Cardiac fibroblast (primary cell): ENCODE measurements at places on chromosomes 2 and 18.
A peak's percentile ranks its signal among the peaks of the same experiment; 100 is the strongest.

- no peak for DNase-seq
Measured at GRCh38 chr2:232869138-232870017, 686 bp upstream of the SNORC start.

DNA sequence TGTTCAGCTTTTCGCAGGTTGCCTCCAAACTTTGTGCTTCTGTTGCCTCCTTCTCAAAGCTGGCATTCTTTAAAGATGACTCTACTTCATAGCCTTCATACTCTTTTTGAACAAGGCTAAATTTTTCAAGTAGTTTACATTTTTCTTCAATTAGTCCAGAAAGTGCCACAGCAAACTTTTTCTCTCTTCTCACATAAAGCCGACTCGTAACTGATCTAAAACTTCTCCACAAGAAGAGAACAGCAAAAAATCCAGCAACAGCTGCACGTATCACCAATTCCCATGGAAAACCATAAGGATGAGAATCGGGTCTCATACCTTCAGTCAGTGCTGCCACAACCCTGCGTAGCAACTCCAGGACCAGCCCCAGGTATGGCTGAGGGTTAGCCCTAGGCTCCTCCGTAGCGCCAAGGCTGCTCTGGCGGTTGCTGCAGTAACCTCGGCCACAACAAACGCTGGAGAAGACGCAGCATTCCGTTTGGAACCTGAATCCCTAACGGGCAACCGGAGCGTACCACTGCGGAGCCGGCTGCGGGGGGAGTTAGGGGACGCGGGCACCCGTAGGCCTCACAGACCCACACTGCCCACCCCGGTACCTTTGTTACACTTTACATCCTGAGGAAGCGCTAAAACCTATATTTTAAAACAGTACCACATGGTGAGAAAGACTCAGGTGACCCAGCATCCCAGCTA lies at the start of gene CTAGE1:
Gene CTAGE1, minus strand, starts transcription at position 420 of the 693 bp plus-strand sequence. Its CDS starts 104 bp downstream, at position 316.
- DNase-seq, result no peak

DNA sequence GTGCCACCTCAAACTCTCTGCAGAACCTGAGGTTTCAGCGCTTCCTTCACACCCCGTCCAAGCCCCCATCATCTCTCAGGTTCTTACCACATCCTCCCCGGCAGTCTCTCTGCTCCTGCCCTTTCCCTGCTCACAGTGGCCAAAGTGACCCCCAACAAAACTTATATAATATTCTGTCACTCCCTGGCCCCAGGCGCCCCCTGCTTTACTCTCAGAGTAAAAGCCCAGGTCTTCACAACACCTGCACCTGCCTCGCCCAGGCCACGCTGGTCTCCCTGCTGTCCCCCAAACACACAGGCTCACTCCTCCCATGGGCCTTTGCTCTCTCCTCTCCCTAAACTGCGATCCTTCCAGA lies 6.4 kb downstream of the ITGB1BP1 start:
- no peak for DNase-seq

DNA sequence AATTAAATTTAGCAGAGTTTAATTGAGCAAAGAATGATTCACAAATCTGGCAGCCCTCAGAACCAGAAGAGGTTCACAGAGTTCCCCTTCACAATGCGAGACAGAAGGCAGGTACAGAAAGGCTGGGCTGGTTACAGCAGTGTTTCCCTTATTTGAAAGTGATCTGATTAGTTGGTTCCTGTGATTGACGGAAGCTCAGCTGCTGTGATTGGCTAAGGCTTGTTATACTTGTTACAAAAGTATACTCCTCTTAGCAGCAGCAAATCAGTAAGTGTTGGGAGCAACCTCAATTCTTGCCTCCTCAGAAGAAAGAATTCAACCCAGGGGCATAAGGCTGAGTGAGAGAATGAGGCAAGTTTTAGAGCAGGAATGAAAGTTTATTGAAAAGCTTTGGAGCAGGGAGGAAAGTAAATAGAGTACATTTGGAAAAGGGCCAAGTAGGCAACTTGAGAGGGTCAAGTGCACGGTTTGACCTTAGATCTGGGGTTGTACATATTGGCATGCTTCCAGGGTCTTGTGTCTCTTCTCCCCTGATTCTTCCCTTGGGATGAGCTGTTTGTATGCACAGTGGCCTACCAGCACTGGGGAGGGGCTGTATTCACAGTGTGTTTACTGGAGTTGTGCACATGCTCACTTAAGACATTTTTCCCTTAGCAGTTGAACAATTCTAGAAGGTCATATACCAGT lies 431.8 kb upstream of the RAB12 start:
- peak; percentile 29 for DNase-seq

DNA sequence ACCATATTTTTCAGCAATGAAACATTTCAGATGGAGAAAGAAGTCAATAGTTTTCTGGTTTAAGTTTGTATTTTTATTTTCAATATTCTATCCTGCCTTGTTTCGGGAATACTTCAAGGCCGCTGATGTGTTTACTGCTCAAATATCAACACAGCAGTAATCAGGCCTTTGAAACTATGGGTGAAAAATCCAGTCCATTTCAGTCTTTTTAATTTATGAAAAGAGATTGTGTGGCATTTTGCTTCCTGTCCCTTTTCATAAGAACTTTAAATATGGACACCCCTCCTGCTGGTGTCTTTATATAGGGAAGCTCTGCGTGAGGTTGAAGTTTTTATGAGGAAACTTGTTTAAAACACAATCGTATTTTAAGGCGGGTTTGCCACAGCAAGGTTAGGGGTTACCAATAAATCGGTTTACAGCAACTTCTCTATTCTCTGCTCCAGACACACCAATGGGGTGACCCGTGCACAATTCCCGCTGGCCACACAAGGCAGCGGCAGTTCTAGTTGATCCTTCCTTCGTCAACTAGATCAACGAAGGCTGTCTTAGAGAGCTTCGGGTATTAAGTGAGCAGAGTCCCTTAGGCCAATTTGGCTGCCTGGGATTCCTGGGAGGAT lies 1.2 kb upstream of the TANC1 start:
- no peak for DNase-seq

- DNase-seq, result peak; percentile 72
Measured at GRCh38 chr2:105344704-105345345, 7.5 kb downstream of the C2orf49 start.

DNA sequence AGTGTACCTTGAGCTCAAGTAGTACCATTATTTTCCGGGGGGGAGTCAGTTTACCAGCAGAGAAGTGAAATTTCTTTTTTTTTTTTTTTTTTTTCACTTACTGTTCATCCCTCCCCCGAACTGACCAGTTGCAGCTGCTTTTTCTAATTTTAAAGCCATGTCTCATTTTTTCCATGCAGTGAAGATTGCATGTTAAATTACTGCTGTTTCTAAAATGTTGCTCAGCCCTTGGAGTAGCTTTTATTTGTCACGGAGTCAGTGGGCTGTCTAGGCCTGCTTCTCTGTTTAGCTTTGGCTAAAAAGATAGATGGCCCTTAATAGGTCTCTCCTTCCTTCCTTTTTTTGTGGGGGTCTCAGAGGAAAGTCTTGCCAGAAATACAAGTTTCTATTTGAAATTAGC lies 70.2 kb downstream of the NGEF start:
- no peak for DNase-seq

DNA sequence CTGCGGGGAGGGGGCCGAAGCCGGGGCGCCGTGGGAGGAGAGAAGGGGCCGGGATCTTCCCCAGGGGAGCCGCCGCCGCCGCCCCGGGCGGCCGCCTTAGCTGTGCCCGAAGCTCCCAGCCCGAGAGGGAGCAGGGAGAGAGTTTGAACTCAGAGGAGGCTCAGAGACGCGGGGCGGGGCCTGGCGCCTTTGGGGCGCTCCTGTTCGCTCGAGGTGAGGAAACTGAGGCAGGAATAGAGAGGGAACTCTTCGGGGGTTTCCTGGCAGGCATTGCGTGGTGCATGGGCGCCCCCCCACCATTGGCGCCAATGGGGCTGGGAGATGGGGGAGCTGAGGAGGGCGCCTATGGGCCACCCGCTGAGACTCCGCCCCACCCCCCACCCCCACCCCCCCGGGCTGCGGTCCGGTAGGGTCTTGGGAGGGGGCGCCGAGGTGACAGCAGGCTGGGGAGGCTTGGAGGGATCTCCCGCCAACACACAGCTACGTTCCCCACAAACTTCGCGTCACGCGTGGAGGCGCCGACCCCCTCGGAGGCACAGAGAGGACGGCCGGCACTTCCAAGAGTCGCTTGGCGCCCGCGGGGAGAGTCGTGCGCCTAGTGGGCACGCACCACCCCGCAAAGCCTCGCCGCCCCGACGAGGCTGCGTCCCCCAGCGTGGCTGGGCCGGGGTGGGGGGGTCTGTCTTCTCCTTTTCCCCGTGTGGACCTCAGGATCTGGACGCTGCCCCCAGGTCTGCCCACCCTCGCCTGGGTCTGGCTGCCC lies 680 bp downstream of the CTDSP1 start:
- DNase-seq, result peak; percentile 37

DNA sequence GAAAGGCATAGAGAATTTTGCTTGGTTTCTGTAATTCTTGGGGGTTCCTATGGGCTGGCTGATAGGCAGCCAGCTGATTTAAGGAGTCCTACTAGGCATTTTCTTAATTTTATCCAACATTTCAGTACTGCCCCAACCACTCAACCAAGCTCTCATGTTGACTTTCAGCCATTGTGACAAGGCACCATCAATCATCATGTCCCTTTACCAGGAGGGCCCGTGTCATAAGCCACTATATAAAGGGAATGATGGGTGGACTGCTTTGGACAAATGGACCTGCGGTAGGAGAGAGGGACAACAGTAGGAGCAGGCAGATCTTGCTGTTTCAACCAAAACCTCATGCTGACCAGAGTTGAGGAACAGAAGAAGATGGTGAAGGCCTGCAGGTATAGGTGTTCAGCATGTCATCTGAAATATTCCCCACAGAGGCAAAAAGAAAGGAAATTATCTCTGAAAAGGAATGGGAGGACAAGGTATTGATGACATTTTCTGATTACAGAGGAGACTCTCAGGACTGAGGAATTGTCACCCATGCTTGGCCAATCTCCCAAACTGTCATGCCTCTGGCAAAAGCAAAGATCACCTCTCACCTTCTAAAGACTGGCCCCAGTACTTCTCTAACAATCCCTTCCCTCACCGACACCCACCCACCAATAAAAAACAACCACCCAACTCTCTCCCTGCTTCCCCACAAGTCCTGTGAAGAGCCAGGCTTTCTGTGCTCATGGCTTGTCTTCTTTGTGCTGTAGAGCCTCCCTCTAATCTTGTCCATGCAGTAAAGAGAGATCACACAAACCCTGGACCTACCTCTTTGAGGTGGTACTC lies 10.9 kb upstream of the TNP1 start:
- no peak for DNase-seq

- DNase-seq, result no peak
Measured at GRCh38 chr2:143422681-143423080, 293.5 kb downstream of the ARHGAP15 start.

DNA sequence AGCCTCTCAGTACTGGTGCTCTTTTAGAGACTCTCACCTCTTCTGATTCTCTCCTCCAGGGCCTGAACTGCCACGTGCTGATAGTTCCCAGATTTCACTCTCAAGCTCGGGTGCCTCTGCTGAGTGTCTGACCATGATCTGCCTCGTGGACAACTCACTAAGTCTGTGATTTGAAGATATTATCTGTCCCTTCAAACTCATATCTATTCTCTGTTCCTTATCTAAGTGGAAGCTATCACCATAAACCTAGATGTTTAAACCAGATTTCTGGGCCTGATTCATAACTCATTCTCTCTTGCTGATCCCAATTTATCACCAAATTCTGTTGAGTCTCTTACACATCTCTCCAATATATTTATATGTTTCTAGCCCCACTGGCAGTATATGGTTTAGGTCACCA lies 29.9 kb upstream of the KIDINS220 start:
- no peak for DNase-seq

GRCh38 chr2:205582366-205582765 lies 99.9 kb upstream of the NRP2 start:
- no peak for DNase-seq

- DNase-seq, result no peak
Measured at GRCh38 chr2:69030800-69031428, 17.9 kb downstream of the ANTXR1 start.

GRCh38 chr18:76051396-76052226 lies 443.4 kb downstream of the ZNF516 start:
- no peak for DNase-seq

DNA sequence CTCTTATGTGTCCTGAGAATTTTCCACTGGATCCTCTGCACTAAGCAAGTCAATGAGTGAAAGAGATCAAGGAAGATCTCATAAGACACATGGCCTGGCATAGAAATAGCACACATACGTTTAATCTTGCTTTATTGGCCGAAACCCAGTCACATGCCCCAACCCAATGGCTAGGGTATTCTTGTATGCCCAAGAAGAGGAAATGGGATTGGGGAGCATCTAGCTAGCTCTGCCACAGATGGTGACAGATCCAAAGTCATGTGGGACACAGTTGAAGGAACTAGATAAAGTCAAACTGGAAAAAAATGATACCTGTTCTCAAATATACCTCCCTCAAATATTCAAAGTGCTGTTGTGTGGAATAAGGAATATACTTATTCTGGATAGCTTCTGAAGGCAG lies 74.7 kb downstream of the CD28 start:
- no peak for DNase-seq

DNA sequence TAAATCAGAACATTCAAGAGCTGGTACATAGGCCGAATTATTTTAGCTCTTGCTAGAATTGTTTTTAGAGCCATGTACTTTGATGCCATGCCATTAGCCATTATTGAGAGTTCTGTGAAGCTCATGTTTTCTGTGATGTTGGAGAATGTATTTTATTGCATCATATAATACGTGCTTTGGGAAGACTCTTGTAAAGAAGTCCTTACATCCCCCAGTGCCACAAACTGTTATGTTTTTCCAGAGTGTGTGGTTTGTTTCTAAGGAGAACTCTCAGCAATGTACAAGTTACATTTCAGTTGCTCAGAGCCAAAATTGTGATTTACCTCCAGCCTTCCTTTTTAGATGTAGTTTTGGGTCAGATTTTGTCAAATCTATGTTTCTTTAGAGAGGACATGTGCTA lies 148.6 kb downstream of the HAUS1 start:
- DNase-seq, result no peak

GRCh38 chr18:76219023-76219422 lies 276.0 kb downstream of the ZNF516 start:
- no peak for DNase-seq

DNA sequence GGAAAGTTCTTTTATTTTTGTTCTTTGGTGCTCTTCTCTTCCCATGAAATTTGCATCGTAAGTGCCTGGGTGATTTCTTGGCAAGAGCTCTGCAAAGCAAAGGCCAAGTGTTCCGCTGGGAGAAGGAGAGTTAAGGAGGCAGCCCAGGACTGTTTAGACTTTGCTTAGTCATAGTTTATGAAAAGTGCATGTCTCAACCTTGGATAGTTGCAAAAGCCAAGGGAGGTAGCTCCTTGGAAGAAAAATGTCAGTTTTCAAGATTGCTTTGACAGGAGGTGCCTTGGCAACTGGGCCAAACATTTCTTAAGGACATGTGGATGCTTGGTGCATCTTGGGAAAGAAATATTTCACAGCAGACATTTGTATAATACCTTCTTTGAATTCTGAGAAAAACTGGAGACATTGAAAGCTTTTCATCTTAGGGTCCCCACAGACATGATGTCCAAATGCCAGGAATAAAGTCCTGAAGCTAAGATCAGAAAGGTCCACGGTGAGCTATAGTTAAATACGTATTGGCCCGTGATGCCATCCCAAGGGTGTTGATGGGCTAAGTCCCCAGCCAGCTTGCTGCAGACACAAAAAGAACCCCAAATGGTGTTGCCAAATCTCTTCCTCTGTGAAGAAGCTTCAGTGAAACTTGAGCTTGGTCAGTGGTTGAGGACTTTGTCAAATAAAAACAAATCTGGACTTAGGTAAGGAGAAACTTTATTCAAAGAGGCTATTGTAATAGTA lies 96.3 kb upstream of the THUMPD2 start:
- peak; percentile 97 for DNase-seq
